HFF-Myc (cell line): ENCODE measurements at places on chromosomes 3 and 15.

DNA sequence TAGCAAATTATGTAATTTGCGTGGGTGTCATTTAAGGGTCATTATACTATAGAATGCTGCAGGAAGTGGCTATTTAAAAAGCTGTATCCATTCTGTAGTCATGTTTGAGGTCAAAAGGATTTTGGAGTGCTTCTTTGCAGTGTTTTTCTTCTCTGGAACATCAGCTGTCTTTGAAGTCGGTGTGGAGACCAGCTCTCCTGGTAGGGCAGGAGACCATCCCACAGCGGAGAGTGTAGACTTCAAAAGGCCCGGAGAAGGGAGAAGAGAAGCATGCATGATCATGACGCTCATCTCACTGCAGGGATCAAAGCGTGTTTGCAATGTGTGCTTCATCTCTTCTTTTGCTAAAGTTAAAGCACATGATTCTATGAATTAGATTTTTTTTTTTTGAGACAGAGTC, 19.9 kb downstream of the PXK start:
- DNase-seq: no peak

DNA sequence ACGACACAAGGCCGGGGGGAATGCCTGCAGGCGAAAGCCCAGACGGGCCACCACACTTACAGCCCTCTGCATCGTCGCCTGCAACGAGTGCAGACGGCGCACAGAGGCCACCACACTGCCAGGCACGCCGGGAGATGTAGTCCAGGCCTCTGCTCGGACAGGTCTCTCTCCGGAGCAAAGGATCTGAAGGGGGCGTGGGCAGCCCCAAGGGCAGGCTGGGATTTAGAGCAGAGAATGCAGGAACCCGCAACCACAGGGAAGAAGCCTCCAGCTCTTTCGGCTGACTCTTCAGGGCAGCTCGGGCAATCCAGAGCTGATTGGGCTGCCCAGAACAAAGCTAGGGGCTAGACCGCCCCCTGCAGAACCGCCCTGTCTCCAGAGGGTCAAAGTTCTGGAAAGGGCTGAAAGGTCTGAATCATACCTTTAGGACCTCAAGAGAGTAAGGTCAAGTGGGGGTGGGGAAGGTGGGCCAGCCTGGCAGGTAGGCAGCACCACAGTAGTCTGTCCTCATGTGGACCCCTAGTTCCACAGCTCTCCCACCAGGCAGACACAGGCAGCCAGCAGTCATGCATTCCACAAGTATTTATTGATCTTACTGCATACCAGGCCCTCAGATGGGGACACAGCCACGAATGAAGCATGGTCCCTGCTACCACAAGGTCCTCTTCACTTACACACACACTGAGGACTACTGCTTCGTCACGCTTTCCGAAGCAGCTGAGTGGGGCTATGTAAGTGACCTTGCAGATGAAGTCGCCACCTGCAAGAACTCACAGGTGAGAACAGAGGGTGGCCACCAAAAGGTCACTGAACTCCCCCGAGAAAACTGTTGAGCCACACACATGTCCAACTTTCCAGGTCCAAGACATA, at the start of gene AMT:
TSS of gene AMT (minus strand) at position 95 of the 870 bp plus-strand sequence. CDS start at position 72, 23 bp downstream.
- DNase-seq: no peak

- no peak for DNase-seq
Observed at GRCh38 chr15:66764072-66764786, 62.2 kb downstream of the SMAD6 start.

GRCh38 chr3:78562328-78562727, 1205.5 kb downstream of the ROBO1 start:
- no peak for DNase-seq

DNA sequence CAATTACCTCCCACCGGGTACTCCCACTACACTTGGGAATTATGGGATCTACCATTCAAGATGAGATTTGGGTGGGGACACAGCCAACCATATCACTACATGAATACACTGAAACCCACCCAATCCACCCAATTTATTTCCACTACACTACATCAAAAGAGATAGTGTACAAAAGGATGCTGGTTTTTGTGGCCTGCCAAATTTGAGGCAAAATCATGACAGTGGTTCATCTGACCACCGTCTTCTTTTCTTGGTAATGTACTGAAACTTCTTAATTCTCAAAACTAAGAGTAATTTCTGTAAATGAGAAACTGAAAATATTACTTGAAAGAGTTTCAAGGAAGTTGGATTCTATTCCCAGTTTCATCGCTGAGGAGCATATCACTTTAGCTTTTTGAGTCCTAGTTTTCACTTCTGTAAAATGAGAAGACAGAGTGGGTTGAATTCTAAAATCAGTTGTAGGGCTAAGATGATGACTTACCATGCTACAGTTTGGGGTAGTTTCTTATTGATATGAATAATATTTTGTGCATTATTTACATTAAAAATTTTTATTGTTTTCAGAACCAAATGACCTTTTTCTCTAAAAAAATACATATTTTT, 360.4 kb upstream of the CNTN6 start:
- no peak for DNase-seq

- no peak for DNase-seq
Observed at GRCh38 chr15:61112231-61112630, 116.9 kb downstream of the RORA start.

DNA sequence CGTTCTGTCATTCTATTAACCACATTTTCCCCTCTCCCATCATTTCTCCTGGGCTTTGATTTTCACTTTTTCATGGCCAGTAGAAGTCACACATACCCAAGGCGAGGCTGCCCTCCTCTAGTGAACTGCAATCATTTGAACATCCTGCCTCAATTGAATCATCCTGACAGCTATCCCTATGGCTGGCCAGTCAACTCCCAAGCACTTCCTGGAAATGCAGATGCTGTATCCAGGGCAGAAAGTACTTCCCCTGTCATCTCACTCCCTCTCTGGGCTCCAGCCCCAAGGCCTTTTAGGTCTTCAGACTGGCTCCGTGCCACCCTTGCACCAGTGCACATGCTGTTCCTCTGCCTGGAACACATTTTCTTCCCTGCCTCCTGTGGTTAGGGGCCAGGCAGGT, 738.3 kb upstream of the CFAP20DC start:
- no peak for DNase-seq

DNA sequence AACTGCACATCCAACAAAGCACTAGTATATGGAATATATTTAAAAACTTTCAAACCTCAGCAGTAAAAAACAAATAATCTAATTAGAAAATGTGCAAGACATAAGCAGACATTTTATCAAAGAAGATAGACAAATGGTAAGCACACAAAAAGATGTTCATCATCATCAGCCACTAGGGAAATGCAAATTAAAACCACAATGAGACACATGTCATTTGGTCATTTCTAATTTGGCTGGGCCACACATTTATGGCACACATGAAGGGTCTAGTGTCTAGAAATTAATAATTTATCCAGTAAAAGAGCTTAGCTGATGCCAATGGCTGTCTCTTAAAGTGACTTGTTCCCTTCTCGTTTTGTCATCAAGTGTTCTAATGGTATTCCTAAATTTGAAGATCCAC, 45.8 kb downstream of the ARHGAP31 start:
- no peak for DNase-seq

- DNase-seq: no peak
Observed at GRCh38 chr15:60044636-60045270, 40.6 kb downstream of the FOXB1 start.

GRCh38 chr3:141242377-141243092, 10.9 kb downstream of the PXYLP1 start:
- no peak for DNase-seq

DNA sequence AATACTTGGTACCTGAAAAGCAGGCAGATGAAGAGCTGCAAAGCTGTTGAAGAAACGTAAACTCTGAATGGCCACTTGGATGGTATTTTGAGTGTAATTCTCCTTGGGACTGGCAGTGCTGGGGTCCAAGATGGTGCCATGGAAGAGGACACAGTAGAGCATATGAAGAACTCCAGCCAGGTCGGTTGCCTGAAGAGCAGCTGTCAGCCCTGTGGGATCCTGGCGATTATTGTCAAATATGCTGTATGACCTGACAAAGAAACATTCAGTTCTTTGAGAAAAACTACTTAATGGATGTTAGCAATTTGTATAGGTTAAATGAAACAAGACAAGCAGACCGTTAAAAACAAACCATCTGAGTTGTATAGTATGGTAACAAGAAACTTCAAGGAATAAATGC, 44.8 kb downstream of the ISL2 start:
- no peak for DNase-seq
